ENCODE measurements at places on chromosomes 5 and 9.

DNA sequence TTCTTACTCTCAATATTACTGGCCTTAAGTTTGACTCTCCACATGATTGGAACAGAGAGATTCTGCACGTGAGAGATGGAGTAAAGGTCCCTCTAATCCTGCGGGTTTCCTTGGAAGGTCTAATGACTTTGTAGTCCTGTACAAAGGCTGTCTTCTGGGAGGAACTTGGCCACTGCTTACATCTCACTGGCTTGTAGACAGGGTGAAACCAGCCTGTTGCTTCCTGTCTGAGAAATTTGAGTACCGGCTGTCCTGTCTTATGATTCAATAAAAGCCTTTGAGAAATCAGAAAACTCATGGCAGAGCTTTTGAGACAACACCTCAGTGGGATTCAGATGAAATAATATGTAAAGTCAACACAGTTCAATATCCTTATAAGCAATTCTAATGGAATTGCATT, 43.0 kb downstream of the IL31RA start:
- DNase-seq = no peak

- DNase-seq = no peak
Observed at GRCh38 chr5:11683666-11684065, 220.6 kb downstream of the CTNND2 start.

DNA sequence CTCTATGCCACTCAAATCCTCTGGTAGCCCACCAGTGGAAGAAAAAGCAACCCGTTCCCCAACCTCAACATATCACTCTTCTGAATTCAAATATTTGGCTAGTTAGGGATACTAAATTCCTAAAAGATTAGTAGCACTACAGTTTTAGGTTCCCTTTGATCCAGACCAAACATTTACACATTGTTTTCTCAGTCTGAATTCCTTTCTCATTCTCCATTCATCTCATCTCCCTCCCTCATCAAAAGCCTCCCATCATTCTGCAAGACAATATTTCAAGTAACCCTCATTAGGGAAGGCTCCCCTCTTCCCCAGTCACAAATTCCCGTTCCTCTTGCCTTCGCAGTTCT, 26.3 kb downstream of the ADAM19 start:
- DNase-seq = no peak

DNA sequence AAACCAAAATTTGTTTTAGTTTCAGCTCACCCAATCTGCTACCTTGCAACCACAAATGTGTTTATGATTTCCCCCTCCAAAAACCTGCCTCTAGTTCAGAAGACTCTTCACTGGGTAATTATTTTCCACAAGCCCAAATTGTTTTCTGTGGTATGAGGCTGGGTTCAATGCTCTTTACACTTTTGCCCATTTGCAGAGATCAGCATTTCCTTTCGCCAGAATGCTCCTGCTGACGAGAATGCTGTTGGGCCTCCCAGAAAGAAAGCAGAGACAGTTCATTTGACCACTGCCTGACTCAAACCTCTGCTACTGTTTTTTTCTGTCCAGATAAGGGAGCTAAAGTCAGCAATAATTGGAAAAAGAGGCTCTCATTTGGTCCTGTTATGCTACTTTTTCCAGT, 427.3 kb downstream of the PDE4D start:
- no peak for DNase-seq

- DNase-seq = no peak
Observed at GRCh38 chr9:1202512-1203280, 152.5 kb downstream of the DMRT2 start.

GRCh38 chr9:130260816-130261765, 4.5 kb upstream of the HMCN2 start:
- no peak for DNase-seq

DNA sequence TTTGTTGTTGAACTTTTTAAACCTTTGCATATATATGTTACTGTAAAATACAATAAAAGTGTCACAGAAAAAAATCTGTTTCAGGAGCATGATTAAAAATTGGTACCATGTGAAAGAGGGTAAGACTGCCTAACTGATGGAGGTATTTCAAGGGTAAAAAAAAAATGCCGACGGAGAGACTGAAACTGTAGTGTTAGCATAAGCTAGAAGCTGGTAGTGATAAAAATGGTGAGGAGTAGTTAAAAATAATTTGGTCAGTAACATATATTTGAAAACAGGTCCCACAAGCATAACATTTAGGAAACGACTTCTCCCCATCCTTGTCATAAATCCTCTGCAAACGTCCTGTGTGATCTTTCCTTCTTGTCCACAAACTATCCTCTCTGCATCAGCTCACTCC, 64.7 kb downstream of the MEF2C start:
- DNase-seq = no peak

DNA sequence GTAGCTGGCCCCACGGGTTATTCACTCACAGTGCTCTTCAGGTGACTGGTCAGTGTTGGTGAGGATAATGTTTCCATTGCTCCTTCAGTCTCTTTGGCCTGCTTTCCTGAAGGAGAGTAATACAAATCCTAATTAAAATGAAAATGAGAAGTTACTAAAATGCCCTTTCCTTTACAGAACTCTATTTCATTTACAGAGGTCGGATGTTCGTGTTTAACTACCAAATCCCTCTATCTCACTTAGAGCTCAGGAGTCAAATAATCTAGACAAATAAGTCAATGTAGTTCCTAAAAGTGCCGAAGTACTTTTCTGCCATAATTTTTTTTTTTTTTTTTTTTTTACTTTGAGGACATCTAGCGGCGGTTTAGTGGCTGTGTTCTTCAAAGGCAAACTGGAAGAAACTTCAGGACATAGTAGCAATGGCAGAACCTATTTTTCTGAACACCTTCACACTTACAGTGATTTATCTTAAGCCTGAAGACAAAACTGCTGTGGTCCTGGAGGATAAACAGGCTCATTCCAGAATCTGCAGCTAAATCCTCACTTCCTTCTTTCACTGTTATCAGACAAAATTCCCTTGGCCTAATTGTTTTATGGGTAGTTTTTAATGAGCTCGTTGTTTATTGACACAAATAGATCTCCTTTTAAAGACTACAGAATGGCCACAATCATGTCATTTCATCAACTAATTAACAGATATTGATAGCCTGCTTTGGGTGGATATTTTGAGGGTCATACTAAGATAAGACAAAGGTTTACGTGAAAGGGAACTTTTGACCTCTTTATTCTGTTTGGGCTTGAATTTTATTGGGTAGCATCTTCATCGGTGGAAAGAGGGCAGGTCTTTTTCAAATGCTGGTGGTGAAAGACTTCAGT, 207.6 kb upstream of the DMRTA1 start:
- DNase-seq = no peak

DNA sequence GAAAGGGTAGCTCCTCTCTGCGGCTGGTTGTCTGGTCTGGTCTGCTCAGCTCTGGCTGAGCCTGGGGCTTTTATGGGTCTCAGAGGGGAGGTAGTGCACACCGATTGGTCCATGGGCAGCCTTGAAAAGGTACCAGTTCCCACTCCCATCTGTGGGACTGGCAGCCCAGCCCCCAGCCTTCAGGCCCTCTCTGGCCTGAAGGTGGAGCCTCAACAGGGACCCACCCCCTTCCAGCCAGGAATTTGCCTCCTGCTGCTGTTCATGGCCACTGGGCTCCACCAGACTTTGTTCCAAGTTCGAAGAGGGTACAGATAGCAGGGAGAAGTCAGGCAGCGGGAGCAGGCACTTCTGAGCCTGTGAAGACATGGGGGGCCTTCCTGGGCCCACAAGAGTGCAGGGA, 165.3 kb upstream of the SLC27A6 start:
- no peak for DNase-seq
